Kidney epithelial cell (primary cell): ENCODE measurements at places on chromosomes 2 and 18.
A peak's percentile ranks its signal among the peaks of the same experiment; 100 is the strongest.

DNA sequence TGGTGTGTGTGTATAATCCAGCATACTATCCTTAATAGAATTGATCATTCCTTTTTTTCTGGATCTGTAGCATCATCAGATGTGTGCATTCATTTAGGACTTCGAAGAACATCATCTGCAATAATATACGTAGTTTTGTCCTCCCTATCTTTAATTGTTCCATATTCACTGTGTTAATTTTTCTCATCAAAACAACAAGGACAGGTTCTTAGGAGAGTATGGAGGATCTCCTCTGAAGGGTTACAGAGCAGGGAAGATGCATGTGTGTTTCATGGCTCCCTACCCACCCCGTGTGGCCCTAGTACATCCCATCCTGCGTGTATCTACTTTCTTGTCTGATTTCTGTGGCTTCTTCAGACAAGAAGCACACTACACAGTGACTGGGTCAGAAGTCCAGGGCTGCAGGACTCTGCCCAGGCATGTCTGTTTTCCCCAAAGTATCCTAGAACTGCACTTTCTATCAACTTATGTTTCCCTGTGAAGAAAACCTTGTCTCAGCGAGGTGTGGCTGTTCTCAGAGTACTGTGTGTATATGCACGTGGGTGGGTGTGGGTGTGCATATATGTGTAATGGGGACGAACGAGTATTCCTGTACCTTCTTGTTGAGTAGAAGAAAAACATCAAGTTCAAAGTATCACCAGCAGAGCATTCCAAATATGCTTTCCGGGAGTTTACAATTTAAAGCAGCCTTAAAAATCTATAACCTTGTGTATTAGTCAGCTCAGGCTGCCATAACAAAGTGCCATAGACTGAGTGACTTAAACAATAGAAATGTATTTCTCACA, 220.4 kb upstream of the FOSL2 start:
- DNase-seq: no peak

GRCh38 chr2:178101321-178102079, 10.7 kb upstream of the RBM45 start:
- no peak for DNase-seq

DNA sequence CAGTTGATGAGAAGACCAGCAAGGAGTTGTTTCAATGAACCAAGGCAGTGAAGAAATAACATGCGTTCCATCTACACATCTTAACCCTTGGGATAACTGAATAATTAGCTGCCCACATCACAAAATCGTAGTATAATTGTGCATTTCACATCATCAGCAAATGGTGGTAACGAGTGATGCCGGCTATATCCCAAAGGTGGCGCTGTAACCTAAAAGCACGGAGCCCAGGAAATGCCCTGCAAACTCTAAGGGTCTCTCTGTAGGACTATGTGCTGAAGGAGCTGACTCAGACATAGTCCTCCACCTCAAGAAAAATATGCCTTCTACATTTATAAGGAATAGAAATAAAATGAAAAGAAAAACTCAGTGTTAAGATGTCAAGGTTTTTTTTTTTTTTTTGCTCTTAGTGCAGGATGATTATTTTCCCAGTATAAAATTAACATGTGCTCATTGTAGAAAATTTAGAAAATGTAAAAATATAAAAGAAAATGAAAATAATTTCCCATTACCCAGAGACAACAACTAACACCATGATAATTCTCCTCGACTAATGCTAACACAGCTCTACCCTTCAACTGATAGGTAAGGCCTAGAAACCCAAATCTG, 23.1 kb upstream of the DSG3 start:
- DNase-seq: peak; percentile 26

DNA sequence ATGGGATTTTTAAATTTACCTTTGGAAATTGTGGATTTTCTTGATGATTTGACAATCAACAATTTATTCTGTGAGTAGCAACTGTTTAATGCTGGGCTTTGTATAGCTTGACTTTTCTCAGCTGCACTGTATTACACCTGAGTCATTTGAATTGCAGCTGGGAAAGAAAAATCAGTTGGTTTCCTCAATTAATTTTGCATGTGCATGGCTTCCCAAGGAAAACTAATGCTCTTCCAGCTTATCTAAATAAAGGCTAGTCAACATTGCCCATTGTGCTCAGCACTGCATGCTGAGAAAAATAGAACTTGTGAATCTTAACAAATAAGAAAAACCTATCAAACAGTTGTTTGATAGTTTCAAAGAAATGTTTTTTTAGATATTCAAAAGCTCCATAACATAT, 268.3 kb upstream of the CDH20 start:
- no peak for DNase-seq

GRCh38 chr2:21117688-21118087, 6.1 kb upstream of the TDRD15 start:
- no peak for DNase-seq

GRCh38 chr18:80148326-80149199, 39.5 kb downstream of the ADNP2 start:
- no peak for DNase-seq

- no peak for DNase-seq
These were observed 17.1 kb upstream of the VPS4B start for GRCh38 chr18:63439334-63439733.
